Gastrocnemius medialis (tissue), 4 donors: ENCODE measurements at places on chromosomes 11 and 22. TPM values are rescaled to one million over a fixed set of nuclear protein-coding genes. Genes with fewer than 3 reads are reported as not detected.

Gene CPT1B
- total RNA-seq = 68.7 TPM

GRCh38 chr11:58070585-58070984, 39.8 kb downstream of the OR6Q1 start:
- no peaks in the 10 kb centered on the region for H3K27me3 ChIP-seq
- no peak overlapping the region for H3K4me3 ChIP-seq
- H3K4me1 ChIP-seq = no peaks in the 10 kb centered on the region
- no peaks in the 10 kb centered on the region for H3K36me3 ChIP-seq

Gene CASP5
- not detected for total RNA-seq

Gene OR52E8
- total RNA-seq = not detected

DNA sequence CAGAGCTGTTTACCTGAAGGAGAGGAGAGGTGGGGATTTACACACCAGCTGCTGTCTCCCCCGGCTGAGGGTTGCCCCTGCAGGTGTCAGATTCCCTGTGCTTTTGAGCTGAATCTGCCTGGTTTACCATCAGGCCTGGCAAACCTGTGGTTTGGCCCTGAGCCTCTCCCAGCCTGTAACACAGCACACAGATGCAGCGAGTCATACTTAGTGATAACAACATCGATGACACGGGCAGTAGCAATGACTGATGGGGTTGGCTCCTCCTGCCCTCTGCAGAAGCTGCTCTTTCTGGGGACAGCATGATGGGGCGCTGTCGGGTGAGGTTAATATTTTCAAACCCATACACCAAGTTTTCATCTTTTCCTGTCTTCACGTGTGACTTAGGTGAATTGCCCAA, 380.0 kb upstream of the B3GAT1 start:
- H3K27ac ChIP-seq = no peak overlapping the region
- DNase-seq = no peak
- H3K36me3 ChIP-seq = no peaks in the 10 kb centered on the region
- H3K27me3 ChIP-seq = no peaks in the 10 kb centered on the region
- no peak overlapping the region for H3K4me3 ChIP-seq

DNA sequence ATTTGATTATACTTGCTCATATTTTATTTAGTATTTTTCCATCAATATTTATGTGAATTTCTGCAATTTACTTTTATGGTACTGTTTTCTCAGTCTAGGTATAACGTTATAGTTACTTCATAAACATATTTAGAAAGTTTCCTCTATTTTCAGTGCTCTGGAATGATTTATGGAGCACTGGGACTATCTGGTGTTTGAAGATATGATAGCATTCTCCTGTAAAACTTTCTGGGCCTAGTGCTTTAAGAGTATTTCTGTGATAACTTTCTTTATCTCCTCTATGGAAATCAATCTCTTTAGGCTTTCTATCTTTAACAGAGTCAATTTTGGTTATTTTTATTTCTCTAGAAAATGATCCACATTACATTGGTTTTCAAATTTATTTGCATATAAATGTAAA, 85.1 kb downstream of the SOX6 start:
- H3K27me3 ChIP-seq = no peaks in the 10 kb centered on the region
- H3K4me3 ChIP-seq = no peak overlapping the region
- no peaks in the 10 kb centered on the region for H3K36me3 ChIP-seq

Gene RHOD
- total RNA-seq = 18.9 TPM

Gene APOA5
- total RNA-seq = 2.9 TPM

Gene OR51I1
- not detected for total RNA-seq

Gene MUC2
- not detected for total RNA-seq

- H3K27me3 ChIP-seq = no peaks in the 10 kb centered on the region
- peaks cover 10% of the 10 kb centered on the region for H3K4me1 ChIP-seq
- no peaks in the 10 kb centered on the region for H3K36me3 ChIP-seq
- no peak for DNase-seq
- H3K27ac ChIP-seq = no peak overlapping the region
Measured at GRCh38 chr22:28397306-28397705, 282.3 kb downstream of the TTC28 start.

GRCh38 chr11:110772863-110773262, 60.6 kb upstream of the ARHGAP20 start:
- H3K27ac ChIP-seq = no peak overlapping the region
- no peak for DNase-seq
- H3K4me1 ChIP-seq = no peaks in the 10 kb centered on the region
- no peaks in the 10 kb centered on the region for H3K36me3 ChIP-seq
- no peak overlapping the region for H3K4me3 ChIP-seq

DNA sequence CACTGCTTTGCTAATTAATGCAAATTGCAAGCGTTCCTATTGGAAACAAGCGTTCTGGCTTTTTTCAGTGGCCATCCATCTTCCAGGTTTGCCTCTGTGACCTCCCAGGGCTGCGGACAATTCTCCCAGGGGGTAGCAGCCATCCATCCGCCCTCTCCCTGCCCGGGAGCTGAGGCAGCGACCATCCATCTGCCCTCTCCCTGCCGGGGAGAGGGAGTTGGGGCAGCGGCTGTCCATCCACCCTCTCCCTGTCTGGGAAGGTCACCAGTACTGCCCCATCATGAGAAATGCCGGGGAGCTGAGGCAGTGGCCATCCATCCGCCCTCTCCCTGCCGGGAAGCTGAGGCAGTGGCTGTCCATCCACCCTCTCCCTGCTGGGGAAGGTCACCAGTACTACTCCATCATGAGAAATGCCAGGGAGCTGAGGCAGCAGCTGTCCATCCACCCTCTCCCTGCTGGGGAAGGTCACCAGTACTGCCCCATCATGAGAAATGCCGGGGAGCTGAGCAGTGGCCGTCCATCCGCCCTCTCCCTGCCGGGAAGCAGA, 394.7 kb downstream of the BRD1 start:
- no peak overlapping the region for H3K4me3 ChIP-seq
- no peak for DNase-seq
- no peak overlapping the region for H3K27ac ChIP-seq
- no peaks in the 10 kb centered on the region for H3K36me3 ChIP-seq
- H3K27me3 ChIP-seq = no peaks in the 10 kb centered on the region
